Activated naive CD4-positive, alpha-beta T cell treated with anti-CD3 and anti-CD28 coated beads, Interleukin-2, amount 10 ng/mL, durations not matched to agents 7 days and 5 days (primary cell): ENCODE measurements at places on chromosomes 11 and 22.
A peak's percentile ranks its signal among the peaks of the same experiment; 100 is the strongest.

DNA sequence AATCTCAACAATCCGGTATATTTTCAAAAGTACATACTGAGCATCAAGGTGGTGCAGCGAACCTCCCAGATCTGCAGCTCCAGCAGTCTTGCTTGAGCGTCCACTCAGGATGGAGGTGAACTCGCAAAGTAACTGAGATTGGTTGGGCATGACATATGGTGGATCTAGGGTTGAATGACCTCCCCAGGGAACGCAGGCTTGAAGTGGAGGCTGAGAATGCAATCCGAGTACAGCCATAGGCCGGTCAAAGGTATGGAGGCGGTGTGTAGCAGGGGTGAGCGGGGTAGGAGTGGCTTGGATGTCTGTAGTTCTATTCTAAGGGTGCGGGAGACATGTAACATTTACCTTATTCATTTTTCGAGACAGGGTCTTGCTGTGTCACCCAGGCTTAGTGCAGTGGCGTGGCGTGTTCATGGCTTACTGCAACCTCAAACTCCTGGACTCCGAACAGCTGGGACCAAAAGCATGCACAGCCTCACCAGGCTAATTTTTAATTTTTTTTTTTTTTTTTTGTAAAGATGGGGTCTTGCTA lies 631 bp upstream of the C22orf39 start:
- DNase-seq: peak; percentile 52

DNA sequence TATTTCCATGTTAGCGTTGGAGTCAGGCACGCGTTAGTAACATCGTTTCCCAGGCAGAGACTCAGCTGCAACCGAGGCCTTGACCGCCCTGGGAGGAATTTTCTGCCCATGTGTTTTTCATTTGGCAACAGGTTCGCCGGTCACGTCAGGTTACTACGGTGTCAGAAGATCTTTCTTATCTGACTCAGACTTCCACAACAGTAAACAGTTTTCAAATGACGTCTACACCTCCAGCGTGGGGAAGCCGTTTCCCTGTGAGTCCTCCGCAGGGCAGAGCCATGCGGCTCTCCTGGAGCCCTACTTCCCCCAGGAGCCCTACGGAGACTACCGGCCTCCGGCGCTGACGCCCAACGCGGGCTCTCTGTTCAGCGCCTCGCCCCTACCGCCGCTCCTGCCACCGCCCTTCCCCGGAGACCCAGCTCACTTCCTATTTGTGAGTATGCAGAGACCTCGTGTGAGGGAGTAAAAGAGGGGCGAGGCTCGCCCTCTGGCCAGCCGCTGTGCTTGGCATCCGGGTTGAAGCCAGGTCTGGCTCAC lies 14.3 kb upstream of the POU2AF3 start:
- no peak for DNase-seq

- no peak for DNase-seq
Measured at GRCh38 chr11:70697701-70698100, 299.4 kb downstream of the CTTN start.

GRCh38 chr22:31206896-31207687 lies 5.0 kb upstream of the LIMK2 start:
- DNase-seq: no peak

DNA sequence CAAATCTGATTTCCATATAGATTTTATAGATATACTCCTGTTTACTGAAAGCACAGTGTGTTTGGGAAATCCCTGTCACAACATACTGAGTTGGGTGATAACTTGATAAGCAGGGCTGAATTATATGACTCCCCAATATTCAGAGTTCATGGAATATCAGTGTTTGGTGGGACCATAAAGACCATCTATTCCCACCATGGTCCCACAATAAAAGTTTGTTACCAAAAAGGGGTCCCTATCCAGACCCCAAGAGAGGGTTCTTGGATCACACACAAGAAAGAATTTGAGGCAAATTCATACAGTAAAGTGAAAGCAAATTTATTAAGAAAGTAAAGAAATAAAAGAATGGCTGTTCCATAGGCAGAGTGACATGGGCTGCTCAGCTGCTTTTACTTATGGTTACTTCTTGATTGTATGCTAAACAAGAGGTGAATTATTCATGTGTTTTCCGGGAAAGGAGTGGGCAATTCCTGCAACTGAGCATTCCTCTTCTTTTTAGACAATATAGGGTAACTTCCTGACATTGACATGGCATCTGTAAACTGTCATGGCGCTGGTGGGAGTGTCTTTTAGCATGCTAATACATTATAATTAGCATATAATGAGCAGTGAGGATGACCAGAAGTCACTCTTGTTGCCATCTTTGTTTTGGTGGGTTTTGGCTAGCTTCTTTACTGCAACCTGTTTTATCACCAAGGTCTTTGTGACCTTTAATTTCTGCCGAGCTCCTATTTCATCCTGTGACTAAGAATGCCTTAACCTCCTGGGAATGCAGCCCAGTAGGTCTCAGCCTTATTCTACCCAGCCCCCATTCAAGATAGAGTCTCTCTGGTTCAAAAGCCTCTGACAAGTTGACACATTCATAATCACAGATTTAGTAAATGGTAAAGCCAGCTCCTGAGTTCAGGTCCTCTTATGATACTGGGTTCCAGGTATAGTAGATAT lies 240.6 kb upstream of the PDGFD start:
- no peak for DNase-seq

DNA sequence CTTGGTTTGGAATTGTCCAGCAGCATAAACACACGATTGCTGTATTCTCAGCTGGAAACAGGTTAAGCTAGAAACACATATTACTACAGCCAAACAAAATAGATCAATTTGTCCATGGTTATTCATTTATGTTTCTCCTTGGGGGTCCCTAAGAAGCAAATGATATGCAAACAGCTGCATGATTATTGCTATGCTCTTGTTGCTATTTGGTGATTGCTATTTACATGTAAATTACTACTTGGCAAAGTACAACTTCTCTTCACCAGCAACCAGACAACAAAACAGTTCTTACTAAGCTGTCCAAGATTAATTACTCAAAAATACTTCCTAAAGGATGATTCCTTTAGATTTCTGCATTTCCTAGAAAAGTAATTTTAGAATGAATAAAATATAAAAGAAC lies 567.9 kb upstream of the ARHGAP42 start:
- no peak for DNase-seq

GRCh38 chr11:23727794-23728193 lies 769.1 kb upstream of the LUZP2 start:
- no peak for DNase-seq

DNA sequence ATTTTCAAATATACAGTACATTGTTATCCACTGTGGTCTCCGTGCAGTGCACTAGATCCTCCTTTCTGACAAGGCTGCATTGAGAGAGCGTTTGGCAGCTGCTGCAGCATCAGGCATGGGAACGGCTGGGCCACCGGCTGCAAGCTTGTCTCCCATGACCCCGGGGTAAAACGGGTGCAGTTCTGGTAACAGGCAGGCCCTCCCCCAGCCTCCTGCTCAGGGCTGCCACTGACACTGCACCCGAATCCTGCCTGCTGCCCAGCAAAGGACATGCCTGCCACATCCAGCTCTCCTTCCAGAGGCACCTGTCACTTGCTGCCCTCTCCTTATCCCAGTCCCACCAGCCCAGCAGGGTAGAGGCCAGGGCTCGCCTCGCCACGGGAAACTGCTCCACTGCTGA lies 124.5 kb upstream of the TMEM45B start:
- no peak for DNase-seq
